Stimulated activated CD4-positive, alpha-beta T cell treated with anti-CD3 and anti-CD28 coated beads, TNF-alpha, amount 100 ng/mL, for 1 hour (primary cell): ENCODE measurements at places on chromosomes 3 and 15.

- DNase-seq = peak; percentile 5
Observed at GRCh38 chr3:98329392-98330124, 24.1 kb upstream of the OR5K4 start.

GRCh38 chr15:73786538-73786937 is 33.4 kb upstream of the INSYN1 start:
- no peak for DNase-seq

DNA sequence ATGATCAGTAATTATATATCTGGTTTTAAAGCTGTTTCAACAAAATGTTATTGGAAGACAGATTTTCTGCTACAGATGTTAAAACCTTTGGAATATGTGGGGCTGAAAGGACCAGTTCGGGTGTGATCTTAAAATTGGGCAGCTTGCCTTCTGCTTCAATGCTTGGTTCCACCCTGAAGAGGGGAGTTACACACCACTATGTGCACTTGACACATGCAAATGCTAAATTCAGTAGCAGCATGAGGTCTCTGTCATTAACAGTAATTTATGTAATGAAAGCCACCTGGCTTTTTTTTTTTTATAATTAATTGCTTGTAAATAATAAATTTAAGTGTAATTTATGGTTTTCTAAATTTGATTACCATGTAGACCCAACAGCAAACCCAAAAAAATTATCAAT is 24.6 kb downstream of the CDIN1 start:
- DNase-seq = no peak

DNA sequence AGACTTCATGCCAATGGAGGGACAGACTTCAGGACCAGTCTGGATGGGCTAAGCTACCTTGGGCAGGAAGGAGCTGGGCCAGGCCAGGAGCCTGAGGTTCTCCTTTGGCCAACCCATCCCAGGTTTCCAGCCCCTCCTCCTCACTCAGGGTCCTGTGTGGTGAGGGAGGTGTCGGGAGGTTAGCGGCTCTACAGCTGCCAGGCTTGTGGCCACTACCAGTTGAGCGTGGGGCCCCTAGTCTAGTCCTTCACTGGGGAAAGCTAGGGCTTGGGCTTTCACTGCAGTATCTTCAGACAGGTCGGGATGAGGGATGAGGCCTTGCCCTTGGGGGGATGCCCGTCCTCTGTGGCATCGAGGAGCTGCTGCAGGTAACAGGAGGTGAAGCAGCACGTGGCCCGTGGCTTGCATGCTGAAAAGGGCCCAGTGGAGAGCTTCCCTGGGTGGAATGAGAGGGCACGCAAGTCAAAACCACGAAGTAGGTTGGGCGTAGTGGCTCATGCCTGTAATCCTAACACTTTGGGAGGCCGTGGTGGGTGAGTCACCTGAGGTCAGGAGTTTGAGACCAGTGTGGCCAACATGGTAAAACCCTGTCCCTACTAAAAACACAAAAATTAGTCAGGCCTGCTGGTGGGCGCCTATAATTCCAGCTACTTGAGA is 8.5 kb upstream of the FANCD2 start:
- DNase-seq = no peak

DNA sequence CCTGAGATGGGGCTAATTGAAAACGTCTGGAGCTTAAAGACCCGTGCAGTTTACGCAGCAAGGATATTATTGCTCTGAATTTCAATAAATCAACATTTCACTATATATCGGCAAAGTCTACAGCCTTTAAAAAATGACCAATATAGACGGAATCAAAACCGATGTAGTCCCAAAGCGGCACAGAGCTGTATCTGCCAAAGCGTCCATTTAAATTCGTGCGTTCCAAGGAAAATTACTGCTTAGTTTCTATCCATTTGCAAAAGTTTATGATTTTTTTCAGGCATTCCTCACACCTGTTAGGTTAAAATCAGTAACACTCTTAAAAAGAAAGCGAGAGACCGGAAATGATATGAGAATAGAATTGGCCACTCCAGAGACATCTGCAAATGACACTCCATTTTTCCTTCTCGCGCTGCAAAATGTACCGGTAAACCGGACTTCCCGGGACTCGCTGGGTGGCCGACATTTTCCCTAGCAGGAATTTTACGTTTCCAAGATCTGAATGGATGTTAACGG is 777 bp upstream of the EIF4A2 start:
- no peak for DNase-seq

GRCh38 chr15:47496343-47497185 is 220.7 kb upstream of the SEMA6D start:
- DNase-seq = no peak

- no peak for DNase-seq
Observed at GRCh38 chr15:87619161-87619960, 637.2 kb downstream of the NTRK3 start.

DNA sequence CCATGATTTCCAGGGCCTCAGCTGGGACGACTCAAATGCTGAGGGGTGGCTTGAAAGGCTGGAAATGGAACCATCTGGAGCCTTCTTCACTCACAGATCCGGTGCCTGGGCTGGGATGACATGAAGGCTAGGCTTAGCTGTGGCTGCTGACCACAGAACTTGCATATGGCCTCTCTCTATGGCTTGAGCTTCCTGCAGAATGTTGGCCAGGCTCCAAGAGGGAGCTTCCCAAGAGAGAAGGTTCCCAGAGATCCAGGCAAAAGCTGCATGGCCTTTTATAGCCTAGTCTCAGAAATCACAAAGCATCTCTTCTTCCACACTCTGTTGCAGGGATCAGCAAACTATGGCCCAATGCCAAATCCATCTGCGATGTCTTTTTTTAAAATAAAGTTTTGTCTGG is 44.8 kb downstream of the GATM start:
- no peak for DNase-seq

GRCh38 chr3:152205097-152205593 is 63.6 kb upstream of the MBNL1 start:
- no peak for DNase-seq

- DNase-seq = no peak
Observed at GRCh38 chr15:62046078-62046743, 14.0 kb downstream of the VPS13C start.

DNA sequence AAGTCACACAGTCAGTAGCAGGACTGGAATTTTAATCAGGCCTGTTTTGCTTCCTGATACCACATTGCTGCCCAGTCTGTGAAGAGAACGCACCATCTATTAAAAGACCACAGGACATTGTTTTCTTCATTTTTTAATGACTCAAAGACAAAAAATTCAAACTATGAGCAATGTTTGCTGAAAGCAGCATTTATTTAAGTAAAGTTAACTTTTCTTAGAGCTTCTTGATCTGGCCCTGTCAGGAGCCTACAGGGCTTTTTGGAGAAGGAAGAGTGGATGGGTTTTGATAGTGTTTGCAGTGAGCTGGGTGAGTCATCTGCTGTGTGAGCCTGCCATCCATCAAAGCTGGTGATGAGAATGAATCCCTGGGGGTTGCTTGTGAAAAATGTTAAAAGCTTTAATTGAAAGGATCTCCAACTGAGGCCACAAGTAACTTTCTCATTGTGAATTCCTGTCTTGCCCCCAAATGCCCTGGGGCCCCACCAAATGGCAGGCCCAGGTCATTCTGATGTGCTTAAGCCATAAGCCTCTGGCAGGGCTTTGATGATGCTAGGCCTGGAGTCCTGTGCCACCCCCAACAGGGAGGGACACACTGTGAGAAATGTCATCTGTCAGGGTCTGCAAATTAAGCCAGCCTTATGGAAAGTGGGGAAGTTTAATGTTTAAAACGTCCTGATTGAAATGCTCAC is 136.2 kb upstream of the PFN2 start:
- no peak for DNase-seq

- no peak for DNase-seq
Observed at GRCh38 chr15:70757627-70758026, 5.7 kb downstream of the UACA start.

- no peak for DNase-seq
Observed at GRCh38 chr15:76178296-76179000, 118.7 kb downstream of the TMEM266 start.

DNA sequence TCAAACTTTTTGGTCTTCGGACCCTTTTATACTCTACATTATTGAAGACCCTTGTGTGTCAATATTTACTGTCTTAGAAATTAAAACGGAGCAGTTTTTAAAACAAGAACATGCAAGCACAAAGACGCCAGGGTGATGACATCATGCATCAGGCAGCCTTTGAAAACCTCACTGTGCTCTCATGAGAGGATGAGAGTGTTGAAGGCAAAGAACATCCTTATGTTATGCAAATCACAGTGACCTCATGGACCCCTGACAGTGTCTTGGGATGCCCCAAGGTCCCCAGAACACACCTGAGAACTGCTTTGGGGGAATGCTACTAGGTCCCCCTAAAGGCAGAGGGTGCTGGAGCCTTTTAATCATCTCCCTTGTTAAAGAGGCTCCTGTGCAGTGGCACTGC is 51.6 kb downstream of the CHDH start:
- DNase-seq = no peak

DNA sequence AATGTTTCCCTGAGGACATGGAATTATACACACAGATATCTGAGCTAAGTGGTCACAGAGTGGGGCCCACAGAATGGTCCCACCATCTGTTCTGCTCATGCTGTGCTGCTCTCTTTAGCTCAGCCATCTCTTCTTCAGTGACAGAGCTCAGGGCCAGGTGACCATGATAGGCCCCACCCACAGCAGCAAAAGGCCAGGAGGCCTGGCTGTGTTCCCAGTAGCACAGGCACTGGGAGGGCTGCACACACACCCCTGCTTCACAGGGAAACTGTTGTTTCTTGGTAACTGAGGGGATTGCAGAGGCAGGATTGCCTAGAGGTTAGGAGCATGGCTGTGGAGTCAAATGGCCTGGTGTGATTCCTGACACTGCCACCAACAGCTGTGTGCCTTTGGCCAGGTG is 4.8 kb upstream of the FBXW12 start:
- no peak for DNase-seq

GRCh38 chr3:196749125-196749524 is 9.5 kb downstream of the PAK2 start:
- no peak for DNase-seq

- DNase-seq = no peak
Observed at GRCh38 chr3:187870360-187871203, 125.3 kb upstream of the BCL6 start.

GRCh38 chr3:16511681-16512434 is 1.6 kb downstream of the RFTN1 start:
- peak; percentile 31 for DNase-seq

- DNase-seq = no peak
Observed at GRCh38 chr15:66749841-66750575, 48.0 kb downstream of the SMAD6 start.

GRCh38 chr3:76010252-76010651 is 224.9 kb upstream of the ZNF717 start:
- no peak for DNase-seq

DNA sequence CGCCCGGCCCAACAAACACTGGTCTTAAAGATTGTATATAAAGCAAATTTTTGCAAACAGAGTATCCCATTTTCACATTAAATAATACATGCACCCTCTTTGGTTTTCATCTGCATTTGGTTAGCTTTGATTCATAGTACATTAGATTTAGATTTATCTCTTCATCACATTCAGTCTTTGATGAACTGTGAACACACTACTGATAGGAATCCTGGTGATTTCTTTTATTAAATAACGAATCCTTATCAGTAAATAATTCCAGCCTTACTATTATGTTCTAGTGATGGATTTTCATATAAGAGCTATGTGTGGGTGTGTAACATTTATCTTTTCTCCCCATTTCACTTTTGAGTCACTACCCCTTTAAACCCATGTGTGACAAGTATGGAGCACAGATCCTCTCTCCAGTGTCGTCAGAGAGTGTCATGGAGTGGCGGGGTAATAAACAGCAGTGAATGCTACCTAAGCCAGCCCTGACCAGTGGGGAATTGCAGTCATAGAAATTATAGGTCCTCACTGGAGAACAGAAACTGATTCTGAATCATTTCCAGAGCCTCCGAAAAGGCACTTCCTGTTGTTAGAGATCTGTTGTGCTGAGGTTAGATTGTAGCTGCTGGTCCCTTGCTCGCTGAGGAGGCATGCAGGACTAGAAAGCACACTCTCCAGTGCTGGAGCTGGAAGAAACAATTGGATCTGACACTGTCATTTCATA is 22.0 kb downstream of the SLC7A14 start:
- no peak for DNase-seq

GRCh38 chr3:40437889-40438288 is 19.2 kb upstream of the RPL14 start:
- no peak for DNase-seq

DNA sequence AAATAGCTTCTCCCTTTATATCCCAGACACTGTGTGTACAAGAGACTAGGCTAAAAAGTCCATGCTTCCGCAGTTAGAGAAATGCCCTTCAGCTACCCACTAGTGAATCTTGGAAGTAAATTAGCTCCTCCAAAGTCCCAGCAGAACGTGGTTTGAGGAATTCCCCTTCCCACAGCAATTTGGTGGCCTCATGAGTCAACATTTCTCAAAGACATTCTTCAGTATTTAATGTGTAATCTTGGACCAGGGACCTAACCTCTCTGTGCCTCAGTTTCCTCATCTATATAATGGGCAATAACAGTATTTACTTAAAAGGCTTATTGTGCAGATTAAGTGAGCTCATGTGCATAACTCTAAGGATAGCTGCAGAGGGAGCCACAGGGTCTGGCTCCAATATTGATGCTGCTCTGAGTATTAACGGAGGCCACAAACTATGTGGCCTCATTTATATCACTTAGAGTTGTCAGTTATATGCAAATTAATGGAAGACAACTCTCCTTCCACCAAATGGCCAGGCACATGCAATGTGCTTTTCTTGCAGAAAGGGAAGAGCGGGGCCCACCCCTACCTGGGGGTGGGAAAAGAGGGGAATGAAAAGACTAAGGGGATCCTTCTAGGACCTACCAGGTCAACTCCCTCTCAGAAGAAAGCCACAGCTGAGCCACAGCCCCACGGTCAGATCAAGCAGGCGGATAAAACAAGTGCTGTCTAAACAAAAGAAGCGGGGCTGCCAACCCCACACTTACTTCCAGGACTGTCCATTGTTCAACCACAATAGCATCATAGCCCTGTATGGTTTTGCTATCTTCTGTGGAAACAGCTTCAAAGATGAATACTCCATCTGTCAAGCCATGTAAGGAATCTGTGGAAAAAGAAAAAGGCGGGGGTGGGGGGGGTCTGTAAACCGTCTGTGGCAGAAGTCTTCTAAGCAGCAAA is 92.4 kb downstream of the OXNAD1 start:
- DNase-seq = no peak

- no peak for DNase-seq
Observed at GRCh38 chr3:27758083-27758482, 36.0 kb upstream of the EOMES start.

GRCh38 chr3:23036728-23037127 is 166.4 kb upstream of the UBE2E2 start:
- no peak for DNase-seq

DNA sequence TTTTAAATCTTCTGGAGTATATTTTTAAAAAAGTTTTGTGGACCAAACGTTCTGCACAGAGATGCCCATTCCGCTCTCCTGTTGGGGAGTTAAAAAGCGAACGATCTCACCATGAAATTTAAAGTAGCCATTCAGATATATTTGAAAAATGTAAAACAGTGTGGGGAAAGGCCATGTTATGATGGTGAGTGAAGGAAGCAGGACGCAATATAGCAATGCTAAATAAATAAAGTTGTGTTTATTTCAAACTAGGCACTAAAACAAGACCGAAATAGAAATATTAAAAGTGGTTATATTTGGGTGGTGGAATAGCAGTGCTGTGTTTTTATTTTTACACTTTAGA is 327 bp upstream of the CCDC13 start:
- no peak for DNase-seq
